ENCODE measurements at places on chromosomes 7 and 10.

- DNase-seq = no peak
Measured at GRCh38 chr10:103917302-103918052, 507 bp downstream of the STN1 start.

DNA sequence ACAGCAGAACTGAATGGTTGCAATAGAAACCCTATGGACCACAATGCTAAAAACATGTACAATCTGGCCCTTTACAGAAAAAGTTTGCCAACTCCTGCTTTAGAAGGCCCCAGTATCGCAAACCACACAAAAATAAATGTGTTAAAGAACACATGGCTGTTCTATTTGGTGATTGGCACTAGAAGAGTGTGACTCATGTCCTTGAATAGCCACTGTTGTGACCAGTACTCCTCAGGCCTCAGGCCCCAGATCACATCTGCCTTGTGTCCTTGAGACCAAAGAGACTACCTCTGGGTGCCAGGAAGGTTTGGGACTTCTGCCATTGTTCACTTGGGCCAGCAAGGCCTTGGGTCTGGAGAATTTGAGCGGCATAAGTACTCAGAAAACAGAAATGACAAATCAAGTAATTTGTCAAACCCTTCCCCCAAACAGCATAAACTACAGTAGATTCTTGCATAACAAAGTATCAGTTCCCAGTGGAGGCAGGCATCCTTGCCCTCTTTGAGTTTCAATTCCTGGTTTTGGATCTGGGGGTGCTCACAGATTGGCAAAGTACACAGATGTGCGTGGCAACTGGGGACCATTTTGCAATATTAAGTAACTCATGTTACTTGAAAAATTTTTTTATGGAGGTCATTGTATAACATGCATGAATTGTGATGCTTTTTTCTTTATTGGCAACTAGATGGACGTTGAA lies 50.2 kb downstream of the MTURN start:
- no peak for DNase-seq

- DNase-seq = no peak
Measured at GRCh38 chr10:86232644-86233043, 134.0 kb downstream of the GRID1 start.

DNA sequence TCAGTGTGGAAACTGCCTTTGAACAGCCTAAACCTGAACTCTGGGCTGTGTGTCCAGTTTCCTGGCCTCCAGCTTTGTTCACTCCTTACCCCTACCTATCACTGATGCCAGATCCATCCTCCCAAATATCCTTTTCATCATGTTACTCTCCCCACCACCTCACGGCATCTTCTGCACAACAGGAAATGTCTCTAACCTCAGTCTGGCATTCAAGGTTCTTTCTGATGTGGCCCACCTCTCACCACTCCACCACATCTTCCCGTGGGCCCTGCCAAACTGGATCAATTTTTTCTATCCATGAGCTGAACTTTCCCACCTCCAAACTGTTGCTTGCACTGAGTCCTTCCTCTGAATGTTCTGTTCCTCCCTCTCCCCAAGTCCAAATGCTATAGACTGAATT lies 35.8 kb upstream of the MAP3K8 start:
- no peak for DNase-seq

- no peak for DNase-seq
Measured at GRCh38 chr7:138032186-138032585, 30.3 kb upstream of the CREB3L2 start.

- DNase-seq = peak; percentile 94
Measured at GRCh38 chr7:155205368-155206317, 92.0 kb upstream of the INSIG1 start.
